ENCODE measurements at places on chromosomes 11 and 22.

DNA sequence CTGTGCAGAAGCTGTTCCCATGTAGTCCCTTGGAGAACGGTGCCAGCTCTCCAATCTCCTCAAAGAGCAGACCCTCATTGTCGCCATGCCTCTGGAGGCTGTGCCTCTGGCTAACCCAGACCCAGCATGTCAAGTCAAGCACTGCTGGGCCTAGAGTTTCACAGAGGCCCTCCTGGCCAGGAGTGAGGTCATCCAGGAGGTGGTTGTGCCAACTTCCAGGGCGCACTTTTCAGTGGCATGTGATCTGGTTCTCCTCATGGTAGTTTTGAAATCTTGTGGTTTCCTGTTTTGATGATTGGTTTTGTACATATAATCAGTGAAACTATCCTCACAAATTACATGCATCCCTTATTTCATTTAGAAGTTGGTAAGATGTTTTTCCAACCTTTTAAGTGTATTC is 78.9 kb downstream of the PPFIBP2 start:
- DNase-seq = no peak

DNA sequence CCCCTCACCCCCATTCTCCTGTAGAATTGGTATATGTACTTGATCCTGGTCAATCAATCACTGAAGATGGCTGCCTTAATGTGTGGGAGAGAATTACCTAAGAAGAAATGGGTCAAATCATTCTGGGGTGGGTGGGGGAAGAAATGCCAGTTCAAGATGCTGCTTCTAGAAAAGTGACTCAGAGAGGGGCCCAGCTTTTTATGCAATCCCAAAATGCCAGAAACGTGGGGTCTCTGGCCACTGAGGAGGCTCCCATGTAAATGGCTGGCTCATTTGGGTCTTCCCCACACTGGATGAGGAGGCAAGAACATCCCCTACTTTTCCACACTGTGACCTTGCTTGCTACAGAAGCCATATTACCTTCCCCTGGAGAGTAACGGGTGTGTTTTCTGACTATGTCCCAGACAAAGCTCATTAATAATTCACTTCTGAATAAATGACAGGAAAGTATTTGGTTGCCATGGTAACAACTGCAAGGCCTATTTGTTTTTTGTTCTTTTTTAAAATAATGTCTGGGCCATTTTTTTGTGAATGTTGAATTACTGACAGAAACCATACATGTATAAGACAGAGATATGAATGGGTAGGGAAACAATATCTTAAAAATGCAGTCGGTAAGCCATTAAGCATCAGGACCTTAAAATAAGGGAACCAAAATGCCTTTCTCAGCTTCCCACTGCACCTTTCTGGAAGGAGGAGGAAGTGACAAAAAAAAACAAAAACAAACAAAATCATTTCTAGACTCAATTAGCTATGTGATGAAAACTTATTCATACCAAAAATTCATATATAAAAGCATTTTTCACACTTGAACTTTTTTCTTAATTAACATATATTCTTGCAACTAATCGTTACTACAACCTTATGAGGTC is 32.0 kb downstream of the SLC1A2 start:
- no peak for DNase-seq

- DNase-seq = no peak
These were observed 93.6 kb downstream of the MTNR1B start for GRCh38 chr11:93063086-93063485.

DNA sequence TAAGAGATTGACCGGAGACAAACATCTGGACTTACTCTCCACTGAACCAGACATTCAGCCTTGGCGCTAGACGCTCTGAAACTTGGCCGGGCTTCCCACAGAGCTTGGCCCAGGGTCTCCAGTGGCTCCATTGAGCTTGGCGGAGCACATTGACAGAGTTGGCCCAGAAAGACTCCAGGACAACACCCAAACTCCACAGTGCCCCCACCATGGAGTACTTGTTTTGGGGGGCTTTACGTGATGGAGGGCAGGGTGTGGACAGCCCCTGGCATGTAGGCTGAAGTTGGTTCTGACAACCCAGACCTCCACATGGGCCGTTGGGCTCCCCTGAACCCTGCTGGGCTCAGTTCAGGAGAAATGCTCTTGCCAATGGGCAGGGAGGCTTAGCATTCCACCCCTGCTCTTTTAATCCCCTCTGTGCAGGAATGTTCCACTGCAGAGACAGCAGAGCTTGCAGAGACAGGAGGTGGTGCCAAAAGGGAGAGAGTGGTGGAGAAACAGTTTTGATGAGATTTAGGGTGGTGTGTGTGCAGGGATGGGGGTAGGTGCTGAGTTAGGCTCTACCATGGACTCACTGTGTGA is 102.4 kb upstream of the TIMP3 start:
- no peak for DNase-seq

GRCh38 chr11:102414559-102414958 is 38.0 kb downstream of the TMEM123 start:
- DNase-seq = no peak

- DNase-seq = no peak
These were observed 471.5 kb upstream of the API5 start for GRCh38 chr11:42840176-42840829.

- no peak for DNase-seq
These were observed 12.6 kb upstream of the PICALM start for GRCh38 chr11:86081455-86081854.

- DNase-seq = no peak
These were observed 12.9 kb upstream of the CRKL start for GRCh38 chr22:20904008-20904979.

DNA sequence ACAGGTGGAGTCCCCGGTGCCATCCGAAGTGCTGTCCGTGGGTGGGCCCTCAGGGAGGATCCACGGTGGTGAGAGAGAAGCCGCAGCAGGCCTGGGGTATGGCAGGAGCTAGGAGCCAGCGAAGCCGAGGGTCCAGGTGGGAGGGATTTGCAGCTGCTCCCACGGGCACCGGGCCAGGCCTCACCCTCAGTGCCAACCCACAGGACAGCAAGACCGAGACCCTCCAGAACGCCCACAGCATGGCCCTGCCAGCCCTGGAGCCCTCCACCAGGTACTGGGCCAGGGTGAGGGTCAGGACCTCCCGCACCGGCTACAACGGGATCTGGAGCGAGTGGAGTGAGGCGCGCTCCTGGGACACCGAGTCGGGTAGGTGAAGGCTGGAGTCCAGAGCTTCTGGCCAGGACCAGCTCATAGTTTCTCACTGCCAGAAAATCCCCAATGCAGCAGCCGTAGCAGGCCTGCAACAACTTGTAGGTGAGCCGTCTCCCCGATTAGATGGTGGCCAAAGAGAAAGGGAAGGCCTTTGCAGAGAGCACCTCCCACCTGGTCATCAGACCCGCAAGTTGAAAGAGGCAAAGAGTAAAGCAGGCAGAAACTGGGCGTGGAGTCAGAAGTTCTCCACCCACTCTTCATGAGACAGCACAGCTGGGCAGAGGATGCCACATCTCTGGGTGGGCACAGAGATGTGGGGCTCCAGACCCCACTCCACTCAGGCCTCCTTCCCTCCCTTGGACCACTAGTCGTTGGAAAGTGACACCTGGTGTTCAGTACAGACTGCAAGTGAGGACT is 20.4 kb downstream of the CSF2RB start:
- DNase-seq = no peak

- DNase-seq = no peak
These were observed 861.3 kb downstream of the TBC1D22A start for GRCh38 chr22:47623763-47624148.

- no peak for DNase-seq
These were observed 1.8 kb downstream of the C11orf68 start for GRCh38 chr11:65917077-65917433.

- no peak for DNase-seq
These were observed 18.5 kb upstream of the SPON1 start for GRCh38 chr11:13944016-13944415.

- DNase-seq = no peak
These were observed 32.1 kb downstream of the SNU13 start for GRCh38 chr22:41656556-41656955.

GRCh38 chr11:32779136-32779535 is 15.3 kb downstream of the CCDC73 start:
- no peak for DNase-seq

GRCh38 chr11:126483621-126484195 is 128.2 kb downstream of the ST3GAL4 start:
- no peak for DNase-seq

GRCh38 chr11:35947437-35947836 is 3.6 kb downstream of the LDLRAD3 start:
- DNase-seq = no peak

- DNase-seq = no peak
These were observed 124.3 kb downstream of the DBX1 start for GRCh38 chr11:20035701-20036601.

- DNase-seq = no peak
These were observed 31.6 kb upstream of the IZUMO1R start for GRCh38 chr11:94272738-94273313.

- no peak for DNase-seq
These were observed 632.7 kb upstream of the CHORDC1 start for GRCh38 chr11:90855531-90855930.

GRCh38 chr11:116563028-116563711 is 209.6 kb downstream of the BUD13 start:
- no peak for DNase-seq

DNA sequence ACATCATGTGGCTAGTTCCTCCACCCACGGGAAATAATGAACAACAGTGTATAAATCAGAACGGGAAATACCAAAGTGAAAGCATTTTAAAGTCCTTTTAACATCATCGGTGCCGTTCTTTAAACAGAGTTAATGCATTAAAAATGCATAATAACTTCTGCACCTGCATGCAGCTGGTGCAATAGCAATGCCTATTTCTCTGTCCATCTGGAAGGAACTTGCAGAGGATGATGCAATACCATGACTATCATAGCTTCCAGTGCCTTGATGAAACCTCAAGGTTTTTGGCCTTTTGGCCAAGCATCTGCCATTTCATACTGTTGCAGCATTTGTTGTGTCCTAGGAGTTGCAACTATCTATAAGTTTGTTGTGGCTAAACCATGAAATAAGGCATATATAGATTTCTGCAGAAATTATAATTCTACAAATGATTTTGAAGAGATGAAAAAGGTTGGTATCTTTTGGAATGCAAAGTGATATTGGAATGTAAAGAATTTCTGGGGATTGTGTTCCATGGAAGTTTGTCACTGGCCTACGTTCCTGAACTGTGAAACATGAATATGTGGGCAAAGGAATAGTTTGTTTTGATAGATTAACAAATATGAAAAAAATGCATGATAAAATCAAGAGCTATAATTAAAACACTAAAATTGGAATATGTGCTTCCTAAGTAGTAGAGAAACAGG is 9.8 kb upstream of the EIF3F start:
- no peak for DNase-seq

DNA sequence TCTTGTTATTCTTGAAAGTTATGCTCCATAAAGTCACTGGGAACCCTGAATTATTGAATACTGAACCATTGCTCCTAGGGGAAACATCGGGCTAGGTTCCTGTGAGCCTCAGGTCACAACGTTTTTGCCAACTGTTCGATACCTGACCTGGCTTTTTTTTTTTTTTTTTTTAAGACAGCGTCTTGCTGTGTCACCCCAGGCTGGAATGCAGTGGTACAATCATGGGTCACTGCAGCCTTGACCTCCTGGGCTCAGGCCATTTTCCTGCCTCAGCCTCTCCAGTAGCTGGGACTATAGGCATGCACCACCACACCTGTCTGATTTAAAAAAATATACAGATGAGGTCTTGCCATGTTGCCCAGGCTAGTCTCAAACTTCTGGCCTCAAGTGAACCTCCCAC is 22.5 kb downstream of the LRP5 start:
- no peak for DNase-seq

DNA sequence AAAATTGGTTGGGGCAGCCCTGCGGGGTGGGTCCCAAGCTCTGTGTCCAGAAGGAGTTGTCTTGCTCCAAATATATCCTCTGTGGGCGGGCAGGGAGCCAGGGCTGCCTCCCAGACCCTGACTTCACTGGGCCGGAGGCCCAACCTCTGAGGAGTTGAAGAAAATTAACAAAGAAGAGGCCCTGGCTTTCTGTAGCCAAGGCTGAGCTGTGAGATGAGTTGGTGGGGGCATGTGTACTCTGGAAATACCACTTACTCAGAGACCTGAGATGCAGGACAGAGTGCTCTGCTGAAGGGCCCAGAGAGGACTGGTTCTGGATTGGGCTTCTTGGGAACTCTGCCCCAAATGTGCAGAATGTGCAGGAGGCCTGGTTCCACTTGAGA is 96.3 kb downstream of the SWAP70 start:
- no peak for DNase-seq

GRCh38 chr11:44379141-44380008 is 69.4 kb upstream of the ALX4 start:
- no peak for DNase-seq

DNA sequence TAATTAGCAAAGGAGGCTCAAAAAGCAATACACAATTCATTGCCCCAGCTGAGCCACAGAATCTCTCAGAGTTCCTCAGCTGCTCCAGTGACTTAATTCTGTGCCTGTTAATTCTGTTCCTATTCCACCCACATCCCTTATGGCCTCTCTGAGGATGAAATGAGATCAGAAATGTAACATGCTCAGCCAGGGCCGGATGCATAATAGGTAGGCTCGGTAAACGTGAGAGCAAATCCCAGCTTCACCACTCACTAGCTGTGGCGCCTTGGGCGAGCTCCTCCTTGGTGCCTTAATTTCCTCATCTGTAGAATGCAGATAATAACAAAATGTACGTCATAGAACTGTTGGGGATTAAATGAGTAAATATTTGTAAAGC is 42.8 kb upstream of the DKK3 start:
- DNase-seq = no peak
